Natural killer cell treated with Interleukin-12 subunit alpha and Interleukin-12 subunit beta and Interleukin-15 and Interleukin-18, amount 100 ng/mL, for 72 hours (primary cell): ENCODE measurements at places on chromosomes 6 and 20.

GRCh38 chr6:79375635-79376337 lies 141.3 kb upstream of the HMGN3 start:
- DNase-seq: no peak

GRCh38 chr20:9363673-9364072 lies 150.7 kb upstream of the LAMP5 start:
- DNase-seq: no peak

DNA sequence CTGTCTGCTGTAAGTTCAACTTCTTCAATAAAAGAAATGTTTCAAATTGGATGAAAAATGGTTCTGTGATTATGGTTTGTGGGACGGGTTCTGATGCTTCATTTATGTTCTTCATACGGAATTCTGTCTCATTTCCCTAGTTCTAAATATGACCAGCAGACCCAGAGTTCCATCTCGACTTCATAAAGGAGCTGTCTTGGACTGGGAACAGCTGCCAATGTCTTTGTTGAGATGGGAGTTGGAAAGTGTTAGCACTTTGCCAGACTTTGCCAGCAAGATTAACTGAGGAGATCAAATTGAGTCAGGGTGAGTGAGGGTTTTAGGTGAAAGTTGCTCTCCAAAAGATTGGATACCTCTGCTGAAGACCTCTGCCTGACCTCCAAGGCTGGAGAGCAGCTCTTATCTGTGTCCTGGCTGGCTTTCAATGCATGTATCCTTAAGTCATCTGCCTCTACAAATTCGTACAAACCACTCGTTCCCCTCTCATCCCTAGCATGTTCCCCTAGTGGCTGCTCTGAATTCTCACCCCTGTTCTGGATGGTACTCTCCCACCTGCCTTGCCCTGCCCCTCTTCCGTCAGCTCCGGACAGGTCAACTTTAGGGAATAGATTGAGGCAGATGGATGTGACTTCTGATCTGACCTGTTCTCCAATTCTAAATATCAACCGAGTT lies at the start of gene EFCAB8:
TSS of gene EFCAB8 (plus strand) at position 223 of the 672 bp plus-strand sequence. CDS start 4,870 bp downstream, outside the sequence.
- no peak for DNase-seq

DNA sequence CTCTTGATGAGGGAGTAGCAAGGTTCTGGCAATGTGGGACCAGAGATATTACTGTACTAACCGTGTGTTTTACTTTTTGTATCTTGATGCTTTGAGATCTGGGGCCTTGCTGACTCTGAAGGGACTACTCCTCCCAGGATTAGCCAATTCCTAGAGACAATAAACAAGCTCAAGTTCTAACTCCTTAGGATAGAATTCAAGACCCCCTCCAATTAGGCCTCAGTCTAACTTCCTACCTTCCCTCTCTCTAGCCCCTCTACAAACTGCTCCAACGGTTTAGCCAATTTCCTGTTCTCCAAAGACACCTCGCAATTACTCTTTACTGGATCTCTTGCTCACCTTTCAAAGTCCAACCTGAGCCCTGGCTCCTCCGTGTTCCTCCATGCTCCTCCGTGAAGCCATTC lies 158.7 kb upstream of the JARID2 start:
- no peak for DNase-seq

GRCh38 chr6:107822176-107823046 lies 1.7 kb downstream of the SCML4 start:
- peak; percentile 74 for DNase-seq

GRCh38 chr20:5652626-5653553 lies 97.3 kb upstream of the SHLD1 start:
- no peak for DNase-seq

DNA sequence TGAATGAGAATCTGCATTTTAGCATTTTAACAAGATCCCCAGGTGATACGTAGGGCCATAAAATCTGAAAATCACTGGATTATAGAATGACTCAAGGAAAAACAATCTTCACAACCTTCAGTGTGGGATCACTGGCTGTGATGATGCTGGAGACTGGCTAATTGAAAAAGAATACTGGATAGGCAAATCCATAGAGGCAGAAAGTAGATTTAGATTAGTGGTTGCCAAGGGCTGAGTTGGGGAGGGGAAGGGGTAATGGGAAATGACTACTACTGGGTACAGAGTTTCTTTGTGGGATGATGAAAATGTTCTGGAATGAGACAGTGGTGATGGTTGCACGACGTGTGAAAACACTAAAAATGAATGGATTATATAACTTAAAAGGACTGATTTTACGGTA lies 84.1 kb downstream of the CDK19 start:
- no peak for DNase-seq

- peak; percentile 68 for DNase-seq
Observed at GRCh38 chr6:34484899-34485298, 19.0 kb downstream of the PACSIN1 start.

DNA sequence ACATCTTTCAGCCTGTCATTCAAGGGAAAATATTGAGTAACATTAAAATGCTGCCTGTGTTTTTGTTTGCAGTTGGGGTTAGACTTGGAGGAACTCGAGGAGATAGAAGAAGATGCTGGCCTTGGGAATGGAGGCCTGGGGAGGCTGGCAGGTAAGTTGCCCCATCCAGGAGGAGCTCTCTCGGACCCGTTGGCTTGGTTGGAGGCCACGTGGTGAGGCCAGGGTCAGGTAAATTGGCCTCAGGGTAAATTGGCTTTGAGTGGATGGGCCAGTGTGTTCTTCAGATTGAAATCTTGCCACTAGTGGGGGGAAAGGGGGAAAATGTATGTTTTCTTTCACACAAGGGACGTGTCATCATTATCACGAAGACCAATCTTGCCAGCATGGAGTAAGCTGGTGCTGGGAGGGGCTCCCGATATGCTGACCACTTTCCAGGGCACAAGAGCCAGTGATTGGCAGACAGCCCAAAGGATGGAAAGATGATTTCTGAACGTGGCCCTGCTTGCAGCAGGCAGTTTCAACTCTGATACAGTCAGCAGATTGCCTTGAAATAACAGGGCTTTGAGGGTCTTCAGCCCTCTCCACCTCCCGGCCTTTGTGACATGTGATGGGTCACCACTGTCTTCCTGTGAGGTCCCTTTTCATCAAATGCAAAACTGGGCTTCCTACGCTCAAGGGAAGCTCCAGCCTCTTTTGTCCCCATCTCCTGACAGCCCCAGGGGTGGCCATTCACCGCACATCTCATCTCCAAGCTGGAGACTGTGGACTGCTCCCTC lies 21.4 kb downstream of the PYGB start:
- no peak for DNase-seq

GRCh38 chr6:62285612-62286469 lies at the start of gene KHDRBS2:
Gene KHDRBS2 (minus strand): TSS chr6:62286225.
- DNase-seq: peak; percentile 64

- DNase-seq: no peak
Observed at GRCh38 chr6:157831018-157831369, 7.9 kb downstream of the SNX9 start.

GRCh38 chr6:123454448-123454847 lies 182.3 kb downstream of the TRDN start:
- no peak for DNase-seq

- no peak for DNase-seq
Observed at GRCh38 chr20:51600016-51600420, 57.5 kb upstream of the NFATC2 start.

DNA sequence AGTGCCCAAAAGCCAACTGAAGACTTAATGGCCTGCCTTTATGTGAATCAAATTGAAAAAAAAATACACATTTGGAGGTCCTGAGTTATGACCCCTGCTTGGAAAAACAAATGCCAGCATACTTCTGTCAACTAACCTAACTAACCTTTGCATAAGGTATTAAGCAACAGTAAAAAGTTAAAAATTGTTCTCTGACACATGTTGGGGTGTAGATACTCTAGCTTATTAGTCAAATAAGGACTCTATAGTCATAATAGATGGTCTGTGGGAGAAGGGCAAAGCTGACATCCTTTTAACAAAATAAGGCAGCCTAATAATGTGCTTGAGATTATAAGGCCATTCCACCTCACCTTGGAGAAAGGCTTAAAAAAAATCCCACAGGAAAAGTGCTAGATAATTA lies 140.5 kb downstream of the HIVEP2 start:
- DNase-seq: no peak

- DNase-seq: no peak
Observed at GRCh38 chr6:22958677-22959076, 389.3 kb downstream of the HDGFL1 start.

DNA sequence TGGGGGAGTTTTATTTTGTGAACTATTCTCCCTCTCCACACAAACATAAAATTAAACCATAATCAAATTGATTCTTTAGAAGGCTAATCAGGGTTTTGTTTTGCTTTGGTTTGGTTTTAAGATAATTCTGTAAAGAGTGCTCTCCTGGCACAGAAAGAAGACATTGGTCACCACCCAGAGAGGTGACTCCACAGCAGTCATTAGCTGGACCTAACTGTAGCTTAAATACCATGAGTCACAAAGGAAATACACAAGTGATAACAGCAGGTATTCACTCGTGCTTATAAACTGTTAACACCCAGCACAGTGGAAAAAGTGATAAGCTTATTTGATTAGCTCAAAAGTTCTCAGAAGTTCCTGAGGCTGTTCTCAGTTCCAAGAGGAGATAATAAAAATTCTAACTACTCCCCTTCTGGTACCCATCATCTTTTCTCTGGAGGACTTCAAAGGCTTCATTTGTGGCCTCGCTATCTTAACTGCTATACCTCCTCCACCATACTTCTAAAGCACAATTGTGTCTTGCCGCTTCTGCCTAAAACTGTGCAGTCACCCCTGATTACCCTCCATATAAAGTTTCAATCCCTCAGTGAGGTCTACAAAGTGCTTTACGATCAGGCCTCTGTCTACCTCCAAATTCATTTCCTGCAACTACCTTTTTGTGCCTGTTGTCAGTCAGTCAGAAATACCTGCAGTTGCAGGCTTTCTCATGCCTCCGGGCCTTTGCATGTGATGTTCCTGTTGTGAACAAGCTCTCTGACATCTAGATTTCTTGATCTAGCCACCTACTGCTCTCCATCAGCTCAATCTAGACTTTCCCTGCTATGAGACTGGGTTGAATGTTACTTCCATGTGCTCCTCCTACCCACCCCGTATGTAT lies 201.1 kb downstream of the SAMD5 start:
- DNase-seq: no peak

DNA sequence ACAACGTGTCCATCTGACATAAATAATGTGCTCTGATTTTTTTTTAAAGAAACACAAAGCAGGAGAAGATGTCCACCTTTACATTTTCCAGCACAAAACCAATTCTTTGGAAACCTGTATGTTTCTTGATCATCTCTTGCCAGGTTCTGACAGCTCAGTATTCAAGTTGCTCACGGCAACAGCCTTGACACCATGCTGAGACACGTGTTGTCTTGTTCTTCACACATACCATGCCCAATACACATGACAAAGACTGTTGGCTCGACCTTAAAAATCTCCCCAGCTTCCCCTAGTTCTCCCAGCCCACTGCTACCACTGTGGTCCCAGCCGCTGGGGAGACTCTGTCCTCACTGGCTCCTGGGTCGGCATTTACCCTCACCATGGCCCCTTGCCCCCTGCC lies 518.9 kb downstream of the PREX1 start:
- no peak for DNase-seq
